Activated CD4-positive, CD25-positive, alpha-beta regulatory T cell treated with anti-CD3 and anti-CD28 coated beads, Interleukin-2, amount 50 U/mL, for 72 hours (primary cell): ENCODE measurements at places on chromosomes 7 and 10.

GRCh38 chr7:67593794-67594193 is 597.2 kb downstream of the TYW1 start:
- DNase-seq: no peak

- DNase-seq: no peak
Measured at GRCh38 chr7:2730846-2731770, 43.1 kb downstream of the AMZ1 start.

DNA sequence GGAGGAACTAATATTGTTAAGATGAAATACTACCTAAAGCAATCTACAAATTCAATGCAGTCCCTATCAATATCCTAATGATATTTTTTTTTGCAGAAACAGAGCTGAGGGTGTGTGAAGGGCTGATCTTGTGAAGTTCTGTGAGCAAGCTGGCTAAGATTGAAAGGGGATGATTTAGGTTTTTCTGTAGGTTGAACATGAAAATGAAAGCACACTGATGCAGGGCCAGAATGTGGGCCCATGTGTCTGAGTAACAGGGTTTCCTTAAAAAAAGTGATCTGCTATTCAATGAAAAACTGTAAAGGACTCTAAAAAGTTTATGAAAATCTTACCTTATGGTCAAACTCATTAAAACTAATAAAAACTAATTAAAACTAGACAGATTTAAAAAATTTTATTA is 47.4 kb downstream of the GRB10 start:
- no peak for DNase-seq

- no peak for DNase-seq
Measured at GRCh38 chr7:139046143-139046542, 10.3 kb upstream of the ZC3HAV1L start.

DNA sequence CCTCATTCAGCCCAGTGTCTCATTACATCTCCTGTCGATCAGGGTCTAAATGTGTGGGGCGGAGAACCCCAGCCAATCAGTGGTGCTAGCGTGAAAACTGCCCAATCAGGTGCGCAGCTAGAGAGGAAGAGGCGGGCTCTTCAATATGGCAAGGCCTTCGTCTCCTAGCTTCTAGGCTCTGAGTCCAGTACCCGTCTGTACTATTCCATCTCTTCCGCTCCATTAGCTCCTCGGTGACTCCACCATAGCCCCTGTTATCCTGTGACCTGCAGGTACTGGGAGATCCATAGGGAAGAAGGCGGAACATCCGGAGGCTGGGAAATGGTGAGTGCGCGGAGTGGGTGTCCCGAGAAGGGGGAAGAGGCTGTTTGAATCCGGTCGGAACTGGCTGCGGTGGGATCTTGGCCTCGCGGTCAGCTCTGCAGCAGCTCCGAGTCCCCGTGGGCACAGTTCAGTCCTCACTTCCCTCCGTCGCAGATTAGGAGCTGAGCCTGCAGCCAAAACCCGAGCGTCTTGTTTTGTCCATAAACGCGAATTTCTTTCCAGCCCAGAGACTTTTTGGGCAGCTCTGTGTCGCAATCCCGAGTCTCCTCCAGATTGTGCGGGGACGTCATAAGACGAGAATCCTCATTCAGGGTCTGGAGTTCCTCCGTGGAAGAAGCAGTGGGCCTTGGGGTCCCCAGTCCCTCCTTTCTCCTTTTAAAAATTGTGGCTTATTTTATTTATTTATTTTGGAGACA is at the start of gene ZNF727:
ZNF727 (plus strand) TSS at position 134 of the 740 bp plus-strand sequence; CDS start at position 322, 188 bp downstream.
- no peak for DNase-seq

DNA sequence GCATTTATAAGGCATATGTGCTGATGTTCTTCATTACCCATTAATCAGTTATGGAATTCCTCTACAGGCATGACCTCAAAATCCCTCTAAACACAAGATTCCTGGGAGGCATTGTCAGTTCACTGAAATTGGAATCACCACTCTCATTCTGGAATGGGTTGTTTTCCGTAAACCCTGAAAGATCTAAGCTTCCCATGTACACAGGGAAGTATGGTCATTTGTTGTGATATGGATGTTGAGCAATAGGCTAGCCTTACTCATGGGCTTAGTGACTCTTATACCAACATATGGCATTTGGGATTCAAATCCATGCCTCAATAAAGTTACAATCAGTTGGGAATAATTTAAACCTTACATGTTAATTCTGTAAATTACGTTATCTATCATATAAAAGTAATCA is 258.0 kb downstream of the XPNPEP1 start:
- DNase-seq: no peak

GRCh38 chr10:112950714-112951358 is 789 bp downstream of the TCF7L2 start:
- DNase-seq: no peak

DNA sequence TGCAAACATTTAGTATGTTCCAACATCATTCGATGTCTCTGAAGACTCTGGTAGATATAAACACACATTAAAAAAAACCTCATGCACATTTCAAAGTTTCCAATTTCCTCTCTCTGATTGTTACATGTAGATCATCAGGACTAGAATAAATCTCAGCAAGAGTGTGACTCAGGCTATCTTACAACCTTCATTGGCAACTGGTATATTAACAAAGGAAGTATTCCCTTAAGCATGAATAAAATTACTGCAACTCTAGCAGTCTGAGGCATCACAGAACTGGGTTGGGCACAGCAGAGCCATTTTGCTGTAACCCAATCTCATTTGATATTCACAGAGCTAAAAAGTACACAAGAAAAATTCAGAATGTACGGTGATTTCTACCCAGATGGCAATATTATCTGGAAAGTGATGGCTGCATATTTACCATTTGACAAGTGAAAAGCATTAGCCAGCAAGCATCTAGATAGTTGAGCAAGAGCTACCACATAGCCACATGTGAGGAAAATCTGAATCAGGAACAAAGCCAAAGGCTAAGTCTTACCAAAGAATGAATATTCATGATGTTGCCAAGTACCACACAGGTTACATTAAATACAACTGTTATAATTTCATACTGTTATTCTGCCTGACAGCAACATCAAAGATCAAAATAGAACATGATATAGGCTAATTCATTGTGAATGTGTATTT is 232.2 kb downstream of the CRPPA start:
- no peak for DNase-seq

DNA sequence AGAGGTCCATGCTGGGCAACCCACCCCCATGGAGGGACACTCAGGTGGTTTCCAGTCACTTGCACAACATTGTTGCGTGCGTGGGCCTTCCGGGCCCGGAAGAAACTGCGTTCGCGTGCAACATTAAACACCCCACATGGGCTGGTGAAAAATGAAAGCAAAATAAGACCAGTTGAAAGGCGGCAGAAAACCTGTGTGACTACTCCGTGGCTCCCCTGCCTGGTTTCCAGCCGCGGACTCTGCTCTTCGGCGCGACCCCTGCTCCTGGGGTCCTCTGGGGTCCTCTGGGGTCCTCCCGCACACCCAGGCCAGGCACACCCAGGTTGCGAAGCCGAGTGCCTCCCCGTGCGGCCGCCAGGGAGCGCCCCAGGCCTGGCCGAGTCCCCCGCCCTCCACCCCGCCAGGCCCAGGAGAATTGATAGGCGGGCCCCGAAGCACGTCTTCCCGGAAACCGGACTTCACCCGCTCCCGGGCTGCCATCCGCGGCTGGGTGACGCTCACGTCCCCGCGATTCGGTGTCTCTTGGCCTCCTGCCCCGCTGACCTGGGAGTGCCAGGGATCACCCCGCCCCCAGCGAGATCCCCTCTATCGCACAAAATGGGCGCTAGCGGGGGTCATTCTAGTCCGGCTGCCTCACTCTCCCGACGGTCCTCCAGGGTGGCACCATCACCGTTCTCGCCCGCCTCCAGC is 1.9 kb upstream of the SH2D4B start:
- peak; percentile 81 for DNase-seq

- no peak for DNase-seq
Measured at GRCh38 chr10:79145517-79146470, 77.0 kb downstream of the ZMIZ1 start.

DNA sequence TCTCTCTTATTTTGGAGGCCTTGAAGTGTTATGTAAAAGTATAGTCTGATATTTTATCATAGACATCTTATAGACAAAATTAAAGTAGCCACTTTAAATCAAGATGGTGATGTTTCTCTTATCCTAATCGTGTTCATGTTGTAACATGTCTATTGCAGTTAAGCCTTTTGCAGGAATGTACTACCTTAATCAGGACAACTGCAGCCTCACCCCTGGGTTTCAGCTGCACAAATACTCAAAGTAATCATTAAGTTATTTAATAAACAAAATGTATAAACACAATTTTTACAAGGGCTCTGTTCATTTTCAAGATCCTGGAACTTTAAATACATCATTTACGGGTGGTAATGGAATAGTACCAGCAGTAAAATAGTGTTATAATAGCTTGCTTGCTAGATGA is 14.4 kb upstream of the KIF5B start:
- DNase-seq: no peak

DNA sequence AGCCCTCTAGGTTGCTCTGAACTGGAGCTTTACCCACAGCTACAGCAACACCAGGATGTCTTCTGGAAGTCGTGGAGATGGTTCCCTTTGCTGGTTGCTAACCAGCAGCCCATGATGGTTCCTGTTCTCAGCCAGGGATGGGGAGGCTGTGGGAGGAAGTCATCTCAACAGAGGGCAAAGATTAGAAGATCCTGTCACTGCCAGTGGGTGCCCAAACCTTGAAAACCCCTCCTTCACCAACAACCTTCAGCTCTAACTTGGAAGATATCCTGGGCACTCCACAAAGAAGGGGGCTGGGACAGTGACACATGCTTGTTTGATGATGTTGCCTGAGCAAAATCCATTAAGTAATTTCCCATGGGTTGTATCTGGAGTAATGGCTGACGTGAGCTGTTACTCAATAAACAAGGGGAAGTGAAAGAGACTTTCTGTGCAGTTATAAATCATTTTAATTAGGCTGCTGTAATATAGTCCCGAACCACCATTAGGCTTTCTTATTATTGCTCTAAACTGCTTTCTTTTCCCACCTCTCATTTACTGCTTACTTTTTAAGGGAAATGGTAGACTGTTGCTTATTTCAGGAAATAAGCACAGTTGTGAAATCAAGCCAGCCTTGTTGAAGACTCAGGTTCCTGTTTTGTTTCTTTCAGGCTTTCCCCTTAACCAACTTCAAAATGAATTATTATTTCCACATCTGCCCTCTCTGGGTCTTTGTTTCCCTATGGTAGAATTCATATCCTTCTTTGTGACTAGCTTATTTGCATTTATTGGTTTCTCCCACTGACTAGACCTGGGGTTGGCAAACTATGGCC is 124.8 kb downstream of the PPP1R17 start:
- no peak for DNase-seq

- DNase-seq: no peak
Measured at GRCh38 chr7:121153411-121153810, 164.9 kb downstream of the CPED1 start.

GRCh38 chr7:148772297-148773089 is 73.8 kb downstream of the CUL1 start:
- DNase-seq: no peak

DNA sequence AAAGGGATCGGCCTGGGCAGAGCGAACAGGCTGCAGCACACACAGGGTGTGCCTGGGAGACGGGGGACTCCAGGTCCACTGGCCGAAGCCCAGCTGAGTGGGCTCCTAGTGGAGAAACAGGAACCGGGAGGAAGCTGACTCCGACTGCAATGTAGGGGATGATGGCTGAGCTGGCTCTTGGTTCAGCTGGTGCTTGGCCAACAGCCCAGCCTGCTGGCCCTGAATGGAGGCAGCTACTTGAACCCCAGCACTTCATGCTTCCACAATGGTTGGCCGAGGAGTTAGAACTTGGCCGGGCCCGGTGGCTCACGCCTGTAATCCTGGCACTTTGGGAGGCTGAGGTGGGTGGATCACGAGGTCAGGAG is 27.0 kb upstream of the FRAT2 start:
- DNase-seq: no peak

GRCh38 chr10:2620827-2621521 is 446.4 kb upstream of the PFKP start:
- no peak for DNase-seq

- no peak for DNase-seq
Measured at GRCh38 chr10:30254926-30255325, 94.2 kb downstream of the MTPAP start.

GRCh38 chr7:121513105-121513504 is 117.0 kb upstream of the FAM3C start:
- no peak for DNase-seq

DNA sequence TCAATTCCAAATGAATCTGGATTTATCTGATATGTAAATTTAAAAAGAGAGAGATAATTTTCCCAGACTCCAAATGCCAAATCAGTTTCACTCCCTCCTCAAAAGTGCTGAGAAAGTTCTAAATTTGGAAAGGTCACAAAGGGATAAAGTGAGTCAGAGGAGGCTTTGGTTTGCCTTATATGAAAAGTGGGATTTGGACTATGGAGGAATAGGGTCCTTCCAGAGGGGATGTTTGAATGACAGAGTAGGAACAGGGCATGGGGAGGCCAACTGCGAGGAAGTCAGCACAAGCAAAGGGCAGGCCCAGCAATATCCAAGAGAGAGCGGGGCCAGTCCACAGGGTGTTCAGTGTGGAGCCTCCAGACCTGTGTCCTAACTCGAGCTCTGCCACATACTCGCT is 9.8 kb upstream of the FAS start:
- DNase-seq: no peak

DNA sequence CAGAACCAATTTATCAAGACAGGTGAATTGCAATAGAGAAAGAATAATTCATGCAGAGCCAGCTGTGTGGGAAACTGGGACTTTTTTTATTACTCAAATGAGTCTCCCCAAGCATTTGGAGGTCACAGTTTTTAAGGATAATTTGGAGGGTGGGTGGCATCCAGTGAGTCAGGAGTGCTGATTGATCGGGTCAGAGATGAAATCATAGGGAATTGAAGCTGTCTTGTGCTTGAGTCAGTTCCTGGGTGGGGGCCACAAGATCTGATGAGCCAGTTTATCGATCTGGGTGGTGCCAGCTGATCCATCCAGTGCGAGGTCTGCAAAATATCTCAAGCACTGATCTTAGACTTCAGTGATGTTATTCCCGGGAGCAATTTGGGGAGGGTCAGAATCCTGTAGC is 9.9 kb upstream of the MYO1G start:
- DNase-seq: no peak

GRCh38 chr7:114755856-114756255 is 166.0 kb upstream of the MDFIC start:
- no peak for DNase-seq

DNA sequence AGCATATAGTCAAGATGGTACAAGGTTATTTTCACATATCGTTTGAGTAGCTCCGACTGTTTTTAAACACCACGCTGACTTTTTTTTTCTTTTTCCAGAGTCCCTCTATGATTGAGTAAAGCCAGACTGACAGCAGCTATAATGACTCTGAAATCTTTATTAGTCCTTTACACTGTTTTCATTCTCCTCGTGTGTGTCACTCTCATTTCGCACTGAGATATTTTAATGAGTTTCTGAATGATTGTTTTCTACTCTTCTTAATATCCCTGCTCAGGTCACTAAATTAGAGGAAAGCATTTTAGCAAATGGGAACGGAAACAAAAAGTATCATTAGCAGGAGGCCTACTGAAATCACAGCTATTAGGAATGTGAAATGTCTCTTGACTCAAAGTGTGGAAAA is 162.3 kb upstream of the MTPN start:
- DNase-seq: no peak

DNA sequence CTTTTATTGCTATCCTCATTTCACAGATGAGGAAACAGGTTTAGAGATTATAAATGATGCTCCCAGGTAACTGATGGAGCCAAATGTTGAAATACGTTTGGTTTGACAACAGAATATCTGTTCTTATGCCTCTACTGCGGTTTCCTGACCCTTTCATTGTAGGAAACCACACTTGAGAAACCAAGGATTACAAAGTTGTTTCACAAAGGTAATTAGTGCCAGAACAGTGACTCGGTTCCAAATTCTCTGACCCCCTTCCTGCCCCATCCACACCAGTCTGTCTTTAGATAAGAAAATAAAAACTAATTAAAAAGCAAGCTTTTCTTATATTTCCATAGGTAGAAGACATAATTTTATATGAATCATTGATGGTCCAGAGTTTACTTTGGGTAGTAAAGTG is 393.7 kb upstream of the MBL2 start:
- DNase-seq: no peak
